Breast epithelium (tissue), 4 donors: ENCODE measurements at places on chromosomes 7 and 10. TPM values are rescaled to one million over a fixed set of nuclear protein-coding genes. Genes with fewer than 3 reads are reported as not detected.

The SPDYE6 gene
- not detected for total RNA-seq

The ZPBP gene
- not detected for total RNA-seq

The CAMK2B gene
- 2.0 TPM for total RNA-seq

DNA sequence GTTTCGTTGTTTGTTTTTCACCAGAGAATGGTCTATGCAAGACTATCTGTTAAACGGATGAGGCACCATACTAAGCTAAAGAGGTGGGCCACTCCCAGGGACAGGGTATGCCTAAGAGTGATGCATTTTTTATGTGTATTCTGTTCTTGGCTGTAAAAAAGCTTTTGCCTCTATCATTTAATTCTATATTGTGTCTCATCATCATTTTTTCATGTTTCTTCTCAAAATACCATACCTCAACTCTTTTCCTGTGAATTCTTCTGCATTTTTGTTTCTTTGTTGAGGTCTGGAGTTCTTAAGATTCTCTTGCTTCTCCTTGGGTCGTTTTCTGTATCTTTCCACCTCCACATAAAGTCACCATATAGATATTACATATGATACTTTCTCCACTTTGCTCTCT lies 357.4 kb downstream of the GPR158 start:
- no peak for DNase-seq

DNA sequence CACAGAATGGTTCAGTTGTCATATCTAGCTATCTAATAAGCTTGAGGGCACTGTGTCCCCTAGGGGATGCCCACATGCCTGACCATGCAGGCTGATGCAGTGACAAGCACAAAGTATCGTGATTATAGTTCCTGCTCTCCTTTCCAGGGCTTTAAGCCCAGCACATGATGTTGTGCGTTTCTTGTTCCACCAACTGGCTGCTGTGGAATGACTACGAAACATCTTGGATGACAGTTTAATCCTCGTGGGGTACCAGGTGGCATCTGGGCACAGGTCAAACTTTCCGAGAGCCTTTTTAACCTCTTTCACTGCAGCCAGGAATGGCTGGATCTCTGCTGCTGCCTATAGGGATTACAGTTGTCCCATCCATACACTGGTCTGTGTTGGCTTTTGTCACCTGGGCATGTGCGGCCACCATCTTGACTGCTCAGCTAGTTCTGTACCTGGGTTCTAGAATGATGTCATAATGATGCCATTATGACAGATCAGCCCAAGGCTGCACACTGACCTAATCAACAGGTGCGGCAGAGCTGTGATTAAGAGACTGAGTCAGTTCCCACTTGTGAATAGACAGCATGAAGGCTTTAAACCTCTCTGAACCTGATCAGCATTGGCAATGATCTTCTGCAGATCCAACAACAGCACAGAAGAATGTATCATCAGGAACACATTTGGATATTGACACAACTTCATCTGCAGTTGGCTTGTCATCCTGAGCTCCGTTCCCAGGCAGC lies 144.1 kb downstream of the DLG5 start:
- DNase-seq: no peak

GRCh38 chr10:75620356-75620755 lies 188.9 kb downstream of the LRMDA start:
- DNase-seq: no peak

GRCh38 chr7:23105086-23105643 lies 420 bp upstream of the KLHL7 start:
- no peak for DNase-seq

DNA sequence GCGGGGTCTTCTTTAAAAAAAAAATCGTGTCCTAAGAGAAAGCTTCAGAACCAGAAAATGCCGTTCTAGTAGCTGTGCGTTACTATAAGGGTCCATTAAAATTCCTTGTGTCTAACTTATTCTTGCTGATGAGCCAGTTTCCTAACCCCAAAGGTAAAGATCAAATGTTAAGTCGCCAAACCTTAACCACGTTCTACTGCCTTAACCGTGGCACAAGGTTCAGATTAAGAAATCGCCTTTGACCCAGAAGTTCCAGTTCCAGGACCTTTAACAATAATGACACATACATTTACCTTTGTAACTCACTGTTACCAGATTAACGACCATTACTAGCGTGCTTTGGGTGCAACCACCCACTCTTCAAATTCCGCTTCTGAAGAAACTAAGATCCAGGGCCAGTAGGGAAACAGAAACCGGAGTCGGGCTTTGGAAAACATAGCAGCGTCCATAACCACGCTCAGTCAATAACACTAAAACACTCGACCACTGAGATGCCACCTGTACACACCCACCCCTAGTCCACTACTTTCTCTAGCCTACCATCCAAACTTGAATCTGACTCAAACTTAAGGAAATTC lies 620 bp downstream of the BET1 start:
- no peak for DNase-seq

DNA sequence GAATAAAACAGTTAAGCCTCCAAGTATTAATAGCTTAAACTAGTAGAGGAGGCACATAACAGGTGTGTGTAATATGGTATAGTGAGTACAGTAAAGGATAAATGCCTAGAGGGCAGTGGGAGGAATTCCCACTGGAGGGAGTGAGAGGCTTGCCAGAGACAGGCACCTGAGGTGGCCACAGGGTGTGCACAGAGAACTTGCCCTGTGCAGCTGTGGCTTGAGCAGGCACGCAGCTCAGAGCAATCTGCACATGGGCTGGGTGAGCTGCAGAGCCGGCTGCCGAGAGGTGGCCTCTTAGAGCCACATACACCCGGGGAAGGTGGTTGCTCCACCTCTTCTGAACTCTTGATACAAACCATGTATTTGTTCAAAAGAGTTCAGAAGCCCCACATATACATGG lies 237.1 kb downstream of the COBL start:
- DNase-seq: no peak

DNA sequence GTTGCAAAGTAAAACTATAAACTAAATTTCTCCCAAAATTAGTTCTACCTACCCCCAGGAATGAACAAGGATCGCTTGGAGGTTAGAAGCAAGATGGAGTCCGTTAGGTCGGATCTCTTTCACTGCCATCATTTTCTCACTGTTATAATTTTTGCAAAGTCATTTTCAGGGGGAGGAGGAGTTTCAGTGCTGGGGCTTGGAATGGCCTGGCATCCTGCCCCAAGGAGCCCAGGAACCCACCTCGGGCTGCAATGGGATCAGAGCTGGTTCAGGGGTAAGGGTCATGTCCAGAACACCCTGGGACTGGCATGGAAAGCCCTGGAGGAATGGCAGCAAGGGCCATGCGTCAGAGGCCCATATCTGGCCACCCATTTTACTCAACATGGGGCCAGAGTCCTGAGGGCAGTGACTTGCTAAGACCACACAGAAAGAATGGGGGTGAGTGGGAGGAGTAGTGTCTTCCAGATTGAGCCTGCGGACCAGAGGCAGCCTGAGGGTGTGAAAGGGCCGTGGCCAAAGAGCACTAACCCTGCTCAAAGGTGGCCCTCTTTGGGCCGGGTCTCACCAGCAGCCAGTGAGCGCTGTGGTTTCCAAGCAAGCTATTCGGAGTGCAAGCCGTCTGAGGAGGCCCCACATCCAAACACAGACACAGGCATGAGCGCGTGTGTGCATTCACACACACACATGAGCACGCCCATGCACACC lies 31.8 kb downstream of the GPRIN2 start:
- DNase-seq: no peak

GRCh38 chr7:131493081-131493480 lies 63.3 kb downstream of the PODXL start:
- no peak for DNase-seq

DNA sequence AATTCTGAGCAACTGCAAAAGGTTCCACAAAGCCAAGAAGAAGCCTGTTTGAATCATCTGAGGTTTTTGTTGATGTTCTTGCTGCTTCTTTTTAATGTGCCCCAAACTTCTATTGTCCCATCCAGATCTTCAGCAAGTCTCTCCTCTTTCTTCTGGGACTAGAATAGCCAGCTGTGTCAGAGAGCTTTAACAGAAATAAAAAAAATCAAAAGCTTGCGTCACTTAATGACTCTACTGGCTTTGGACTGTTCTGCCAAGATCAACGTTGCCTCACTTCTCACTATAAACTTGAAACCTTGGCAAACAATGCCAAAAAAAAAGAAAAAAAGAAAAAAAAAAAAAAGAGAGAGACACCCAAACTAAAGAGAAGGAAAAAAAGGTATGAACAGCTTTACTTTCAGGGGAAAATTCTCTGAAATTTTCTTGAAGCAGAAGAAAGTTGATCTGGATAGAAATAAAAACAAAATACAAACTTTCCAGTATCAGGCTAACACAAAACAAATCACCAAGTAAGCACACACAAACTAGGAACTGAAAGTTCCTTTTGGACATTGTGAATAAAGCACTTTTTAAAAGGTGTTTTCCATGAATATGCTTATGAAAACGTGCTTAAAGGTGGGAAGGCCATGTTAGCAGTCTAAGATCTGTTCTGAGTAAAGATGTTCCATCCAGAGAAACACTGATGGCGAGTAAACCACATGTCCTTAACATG lies 14.8 kb downstream of the USP54 start:
- peak; percentile 44 for DNase-seq

DNA sequence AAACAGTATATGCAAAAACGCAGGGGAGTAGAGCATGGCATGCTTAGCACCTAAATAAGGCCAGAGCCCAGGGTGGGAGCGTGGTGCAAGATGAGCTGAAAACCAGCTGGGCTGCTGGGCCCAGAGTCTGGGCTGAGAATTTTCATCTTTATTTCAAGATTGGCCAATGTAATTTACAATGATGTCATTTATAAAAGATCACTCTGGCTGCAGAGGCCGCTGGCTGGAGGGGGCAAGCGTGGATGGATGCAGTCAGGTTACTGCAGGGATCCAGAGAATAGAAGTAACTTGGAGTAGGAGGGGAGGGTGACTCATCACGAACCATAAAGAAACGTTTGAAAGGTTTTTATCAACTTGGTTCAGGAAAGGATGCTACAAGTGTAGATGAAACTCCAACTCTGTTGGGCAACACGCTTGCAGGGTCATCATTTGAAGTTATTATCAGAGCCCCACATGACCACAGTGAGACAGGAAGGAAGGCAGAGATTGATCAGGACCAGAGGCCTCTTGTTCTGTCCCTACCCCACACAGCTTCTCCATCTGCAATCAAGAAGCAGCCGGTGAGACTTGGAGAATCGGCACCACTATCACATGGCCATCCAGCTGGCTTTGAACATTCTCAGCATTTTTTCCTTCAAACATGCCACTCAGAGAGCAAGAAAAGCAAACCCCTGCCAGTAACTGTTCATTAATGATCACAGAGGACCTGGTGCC lies 49.2 kb downstream of the ODAD2 start:
- DNase-seq: no peak

- no peak for DNase-seq
Measured at GRCh38 chr10:70560511-70560941, 42.0 kb downstream of the PRF1 start.

DNA sequence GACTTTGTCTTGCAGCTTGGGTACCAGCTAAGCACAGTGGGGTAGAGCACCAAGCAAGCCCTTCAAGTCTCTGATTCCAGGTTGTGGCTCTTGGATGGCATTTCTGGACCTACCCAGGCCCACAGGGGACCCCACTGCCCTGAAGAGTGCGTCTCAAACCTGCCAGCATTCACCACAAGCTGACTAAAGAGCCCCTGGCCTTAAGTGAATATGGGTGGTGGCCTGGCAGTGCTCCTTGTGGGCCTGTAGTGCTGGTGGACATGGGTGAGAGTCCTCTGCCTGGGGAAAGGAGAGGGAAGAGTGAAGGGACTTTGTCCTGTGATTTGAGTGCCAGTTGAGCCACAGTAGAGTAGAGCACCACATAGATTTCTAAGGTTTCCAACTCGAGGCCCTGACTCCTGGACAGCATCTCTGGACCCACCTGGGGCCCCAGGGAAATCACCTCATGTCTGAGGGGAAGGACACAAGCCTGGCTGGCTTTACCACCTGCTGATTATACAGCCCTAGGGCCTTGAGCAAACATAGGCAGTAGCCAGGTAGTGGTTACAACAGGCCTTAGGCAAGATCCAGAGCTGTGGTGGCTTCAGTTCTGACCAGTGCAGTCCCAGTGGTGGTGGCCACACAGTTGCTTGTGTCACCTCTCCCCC lies 23.7 kb downstream of the GSDME start:
- no peak for DNase-seq

DNA sequence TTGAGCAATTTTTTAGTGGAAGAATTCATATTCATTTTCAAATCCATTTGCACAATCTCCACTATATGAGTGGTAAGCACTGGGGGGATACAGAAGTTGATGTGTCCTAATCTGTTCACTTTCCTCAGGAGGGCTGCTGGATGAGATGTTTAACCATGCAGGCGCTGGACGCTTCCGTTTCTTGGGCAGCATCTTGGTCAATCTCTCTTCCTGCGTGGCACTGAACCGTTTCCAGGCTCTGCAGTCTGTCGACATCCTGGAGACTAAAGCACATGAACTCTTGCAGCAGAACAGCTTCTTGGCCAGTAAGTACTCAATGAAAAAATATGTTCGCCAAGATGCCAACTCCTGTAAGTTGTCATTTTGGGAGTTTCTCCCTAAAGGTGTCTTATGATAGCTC lies 179.3 kb downstream of the ABCA13 start:
- no peak for DNase-seq

DNA sequence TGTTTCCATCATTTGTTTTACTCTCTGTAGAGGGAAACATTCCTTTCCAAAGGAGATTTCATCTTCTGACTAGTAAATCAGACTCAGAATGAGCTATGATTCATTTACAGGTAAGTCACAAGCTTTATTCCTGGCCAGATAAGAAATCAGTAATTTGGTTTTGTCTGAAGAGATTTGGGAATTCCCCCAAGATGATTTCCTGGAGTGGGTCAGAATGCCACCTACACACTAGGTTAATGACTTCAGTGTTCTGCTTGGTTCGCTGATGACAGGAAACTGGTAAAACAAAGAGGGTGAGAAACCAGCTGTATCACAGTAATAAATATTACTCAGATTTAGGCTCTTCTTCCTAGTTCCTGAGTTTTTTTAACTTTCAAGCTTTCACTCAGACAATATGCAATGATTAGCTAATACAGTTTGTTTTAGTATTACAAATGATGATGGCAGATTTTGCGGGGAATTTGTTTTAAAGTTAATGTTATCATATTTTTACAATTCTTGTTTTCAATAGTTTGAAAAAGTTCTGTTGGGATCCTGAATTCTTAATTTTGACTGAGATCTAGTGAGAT lies 8.3 kb upstream of the ASZ1 start:
- no peak for DNase-seq

GRCh38 chr10:10434312-10434711 lies 583.4 kb upstream of the CELF2 start:
- DNase-seq: no peak

DNA sequence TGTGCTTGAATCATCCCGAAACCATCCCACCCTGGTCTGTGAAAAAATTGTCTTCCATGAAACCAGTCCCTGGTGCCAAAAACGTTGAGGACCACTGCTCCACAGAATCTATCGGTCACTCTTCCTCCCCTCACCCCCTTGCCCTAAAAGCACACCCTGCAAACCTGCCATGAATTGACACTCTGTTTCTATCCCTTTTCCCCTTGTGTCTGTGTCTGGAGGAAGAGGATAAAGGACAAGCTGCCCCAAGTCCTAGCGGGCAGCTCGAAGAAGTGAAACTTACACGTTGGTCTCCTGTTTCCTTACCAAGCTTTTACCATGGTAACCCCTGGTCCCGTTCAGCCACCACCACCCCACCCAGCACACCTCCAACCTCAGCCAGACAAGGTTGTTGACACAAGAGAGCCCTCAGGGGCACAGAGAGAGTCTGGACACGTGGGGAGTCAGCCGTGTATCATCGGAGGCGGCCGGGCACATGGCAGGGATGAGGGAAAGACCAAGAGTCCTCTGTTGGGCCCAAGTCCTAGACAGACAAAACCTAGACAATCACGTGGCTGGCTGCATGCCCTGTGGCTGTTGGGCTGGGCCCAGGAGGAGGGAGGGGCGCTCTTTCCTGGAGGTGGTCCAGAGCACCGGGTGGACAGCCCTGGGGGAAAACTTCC lies 784 bp upstream of the SERPINE1 start:
- no peak for DNase-seq
